ENCODE measurements at places on chromosomes 7 and 10. TPM values are rescaled to one million over a fixed set of nuclear protein-coding genes. Genes with fewer than 3 reads are reported as not detected.
A peak's percentile ranks its signal among the peaks of the same experiment; 100 is the strongest.

DNA sequence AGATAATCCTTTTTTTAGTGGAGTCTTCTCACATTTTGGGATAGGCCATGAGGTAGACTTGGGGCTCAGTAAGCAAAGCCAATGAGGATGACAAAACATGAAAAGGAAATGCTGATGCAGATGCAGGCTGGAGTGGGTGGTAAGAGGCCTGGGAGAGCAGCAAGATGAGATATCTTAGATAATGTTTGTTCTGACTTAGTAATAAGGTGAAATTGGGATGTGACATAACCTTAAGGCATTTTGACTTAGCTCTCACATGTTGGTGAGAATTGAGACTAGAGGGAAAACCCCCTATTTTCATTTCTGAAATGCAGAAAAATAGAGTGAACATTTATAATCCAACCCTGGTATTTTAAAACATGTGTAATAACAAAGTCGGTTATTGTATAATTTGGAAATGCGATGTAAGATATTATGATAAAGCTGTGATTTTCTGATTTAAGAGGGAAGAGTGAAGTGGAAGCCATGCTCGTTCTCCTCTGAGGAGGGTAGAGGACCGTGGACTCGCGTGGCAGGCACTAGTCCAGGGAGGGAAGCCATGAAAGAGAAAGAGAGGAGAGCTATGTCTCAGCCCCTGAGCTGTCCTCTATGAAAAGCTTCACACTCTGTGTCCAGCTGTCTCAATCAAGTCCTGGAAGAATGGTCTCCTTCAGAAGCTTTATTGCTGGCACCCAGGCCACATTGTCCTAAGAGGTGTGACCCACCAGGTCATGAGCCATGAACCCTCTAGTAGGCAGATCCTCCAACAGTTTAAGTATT is 57.3 kb downstream of the ST7 start:
- H3K4me1 ChIP-seq = no peaks in the 10 kb centered on the region
- DNase-seq = peak; percentile 62
- H3K4me3 ChIP-seq = no peak overlapping the region
- H3K36me3 ChIP-seq = no peaks in the 10 kb centered on the region
- H3K27me3 ChIP-seq = no peaks in the 10 kb centered on the region
- no peak overlapping the region for H3K27ac ChIP-seq

- H3K36me3 ChIP-seq = no peaks in the 10 kb centered on the region
- H3K27ac ChIP-seq = no peak overlapping the region
- H3K27me3 ChIP-seq = no peaks in the 10 kb centered on the region
- H3K4me1 ChIP-seq = no peaks in the 10 kb centered on the region
- DNase-seq = no peak
These were observed 175.6 kb downstream of the PLXNA4 start for GRCh38 chr7:132400561-132401142.

- H3K36me3 ChIP-seq = no peaks in the 10 kb centered on the region
- DNase-seq = no peak
- H3K27me3 ChIP-seq = no peaks in the 10 kb centered on the region
- H3K4me3 ChIP-seq = no peak overlapping the region
- H3K27ac ChIP-seq = no peak overlapping the region
These were observed 18.8 kb upstream of the MDFIC start for GRCh38 chr7:114903131-114903530.

GRCh38 chr10:30645340-30645827 is 15.8 kb upstream of the LYZL2 start:
- H3K4me3 ChIP-seq = no peak overlapping the region
- peaks cover 2% of the 10 kb centered on the region for H3K4me1 ChIP-seq

DNA sequence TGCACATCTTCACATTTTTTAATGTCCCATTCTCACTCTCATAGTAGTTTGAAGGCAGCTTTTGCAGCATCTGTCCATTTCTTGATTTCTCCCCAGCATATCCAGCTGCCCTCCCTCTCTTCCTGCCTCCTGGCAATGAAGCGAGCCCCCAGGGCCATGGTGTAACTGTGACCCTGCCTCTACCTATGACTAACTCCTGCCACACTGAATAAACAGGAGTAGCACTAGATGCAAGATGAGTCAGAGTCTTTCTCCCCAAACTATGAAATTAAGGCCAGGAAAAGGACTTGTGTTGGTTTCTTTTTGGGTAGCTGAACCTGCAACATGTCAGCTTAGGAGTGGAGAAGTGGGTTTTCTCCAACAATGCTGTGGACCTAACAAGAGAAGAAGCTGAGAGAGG is 329.0 kb downstream of the RNLS start:
- H3K36me3 ChIP-seq = no peaks in the 10 kb centered on the region
- H3K27ac ChIP-seq = no peak overlapping the region
- H3K4me1 ChIP-seq = peaks cover 20% of the 10 kb centered on the region
- no peak overlapping the region for H3K4me3 ChIP-seq
- no peaks in the 10 kb centered on the region for H3K27me3 ChIP-seq
- DNase-seq = peak; percentile 84

Gene IQUB
- total RNA-seq = 0.83 TPM

Gene GJD4
- total RNA-seq = 0.17 TPM

Gene HMX3
- not detected for total RNA-seq

Measured in fibroblast of lung (primary cell).